ENCODE measurements at places on chromosomes 5 and 9.

- no peak for DNase-seq
Measured at GRCh38 chr5:77882670-77883257, 106.6 kb upstream of the TBCA start.

GRCh38 chr5:67361932-67362729 lies 165.5 kb upstream of the CD180 start:
- no peak for DNase-seq

DNA sequence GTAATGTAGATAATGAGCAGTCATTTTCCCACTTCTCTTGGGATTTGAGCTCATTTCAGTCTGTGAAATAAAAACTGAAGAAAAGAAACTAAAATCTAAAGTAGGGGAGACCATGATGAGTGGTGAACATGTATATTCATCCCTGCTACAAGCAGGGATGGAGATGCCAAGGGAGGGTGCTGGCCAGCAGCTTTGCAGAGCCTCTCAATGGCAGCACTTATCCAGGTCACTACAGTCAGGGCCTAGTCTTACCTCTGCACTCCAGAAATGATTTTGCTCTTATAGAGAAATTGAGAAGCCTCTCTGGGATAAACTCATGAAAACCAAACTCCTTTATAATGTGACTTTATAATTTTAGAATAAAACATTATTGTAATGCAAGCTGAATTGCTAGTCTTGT lies 317.6 kb downstream of the FBXL17 start:
- no peak for DNase-seq

DNA sequence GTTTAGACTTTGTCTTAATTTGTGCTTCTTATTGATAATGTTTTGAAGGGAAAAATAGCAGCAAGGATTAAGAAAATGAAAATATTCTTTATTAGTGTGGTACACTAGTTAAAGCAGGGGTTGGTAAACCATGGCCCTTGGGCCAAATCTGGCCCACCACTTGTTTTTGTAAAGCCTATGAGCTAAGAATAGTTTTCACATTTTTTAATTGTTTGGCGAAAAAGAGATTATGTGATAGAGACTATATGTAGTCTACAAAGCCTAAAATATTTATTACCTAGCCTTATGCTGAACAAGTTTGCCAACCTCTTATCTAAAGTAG lies 57.2 kb downstream of the KCNN2 start:
- DNase-seq: no peak

- DNase-seq: no peak
Measured at GRCh38 chr9:13805546-13805945, 508.4 kb downstream of the NFIB start.

GRCh38 chr9:134570711-134571325 lies 70.8 kb upstream of the COL5A1 start:
- DNase-seq: peak; percentile 7

DNA sequence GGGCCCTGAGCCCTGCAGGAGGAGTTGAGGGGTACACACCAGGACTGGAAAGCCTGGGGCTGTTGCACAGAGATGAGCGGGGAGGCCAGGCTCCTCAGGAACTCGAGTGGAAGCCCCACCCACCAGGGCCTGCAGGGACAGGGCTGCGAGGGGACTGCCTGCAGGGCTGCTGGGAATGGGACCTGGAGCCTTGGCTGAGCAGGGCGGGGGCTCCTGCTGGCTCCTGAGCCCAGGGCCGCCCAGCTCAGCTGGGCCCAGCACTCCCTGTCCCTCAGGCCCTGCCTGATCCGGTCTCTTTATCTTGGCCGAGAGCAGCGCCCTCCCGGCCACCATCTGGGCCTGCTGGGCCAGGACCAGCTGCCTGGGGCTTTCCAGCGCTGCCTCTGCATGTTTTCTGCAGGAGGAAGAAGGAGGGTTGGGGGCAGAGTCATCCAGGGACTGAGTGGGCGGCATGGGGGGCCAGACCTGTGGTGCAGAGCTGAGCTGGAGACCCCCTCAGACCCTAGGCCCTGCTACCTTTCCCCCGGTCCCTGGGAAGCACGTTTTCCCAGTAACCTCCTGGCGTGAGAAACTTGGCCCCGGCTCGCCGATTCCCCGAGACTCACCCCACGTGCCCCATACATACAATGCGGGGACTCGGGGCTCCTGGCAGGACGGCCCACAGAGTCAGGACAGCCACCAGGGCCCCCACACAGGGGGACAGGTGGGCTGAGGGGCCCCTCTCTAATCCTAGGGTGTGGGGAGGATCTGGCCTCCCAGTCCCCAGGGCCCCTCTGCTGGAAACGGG lies 9.4 kb downstream of the LCN12 start:
- no peak for DNase-seq

GRCh38 chr5:131794586-131794985 lies 2.2 kb downstream of the FNIP1 start:
- no peak for DNase-seq
